ENCODE measurements at places on chromosomes 4 and X.

DNA sequence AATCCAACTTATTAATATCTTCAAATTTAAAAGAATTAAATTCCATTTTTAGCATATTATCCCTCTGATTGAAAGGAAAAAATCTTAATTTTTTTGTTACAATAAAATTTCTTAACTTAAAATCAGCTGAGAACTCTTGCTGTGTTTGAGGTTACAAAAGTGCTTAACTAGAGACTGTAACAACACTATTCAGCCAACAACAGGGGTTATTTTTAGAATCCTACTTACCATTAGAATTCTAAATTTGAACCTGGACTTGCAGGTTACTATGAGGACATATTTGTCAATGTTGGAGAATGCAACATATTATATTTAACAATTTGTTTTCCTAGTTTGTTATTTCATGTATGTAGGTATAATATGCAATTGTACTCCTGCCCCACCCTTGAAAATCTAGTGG, 238.1 kb upstream of the CXXC4 start:
- DNase-seq = no peak

GRCh38 chr4:86033171-86033570, 326.7 kb downstream of the MAPK10 start:
- peak; percentile 78 for DNase-seq

DNA sequence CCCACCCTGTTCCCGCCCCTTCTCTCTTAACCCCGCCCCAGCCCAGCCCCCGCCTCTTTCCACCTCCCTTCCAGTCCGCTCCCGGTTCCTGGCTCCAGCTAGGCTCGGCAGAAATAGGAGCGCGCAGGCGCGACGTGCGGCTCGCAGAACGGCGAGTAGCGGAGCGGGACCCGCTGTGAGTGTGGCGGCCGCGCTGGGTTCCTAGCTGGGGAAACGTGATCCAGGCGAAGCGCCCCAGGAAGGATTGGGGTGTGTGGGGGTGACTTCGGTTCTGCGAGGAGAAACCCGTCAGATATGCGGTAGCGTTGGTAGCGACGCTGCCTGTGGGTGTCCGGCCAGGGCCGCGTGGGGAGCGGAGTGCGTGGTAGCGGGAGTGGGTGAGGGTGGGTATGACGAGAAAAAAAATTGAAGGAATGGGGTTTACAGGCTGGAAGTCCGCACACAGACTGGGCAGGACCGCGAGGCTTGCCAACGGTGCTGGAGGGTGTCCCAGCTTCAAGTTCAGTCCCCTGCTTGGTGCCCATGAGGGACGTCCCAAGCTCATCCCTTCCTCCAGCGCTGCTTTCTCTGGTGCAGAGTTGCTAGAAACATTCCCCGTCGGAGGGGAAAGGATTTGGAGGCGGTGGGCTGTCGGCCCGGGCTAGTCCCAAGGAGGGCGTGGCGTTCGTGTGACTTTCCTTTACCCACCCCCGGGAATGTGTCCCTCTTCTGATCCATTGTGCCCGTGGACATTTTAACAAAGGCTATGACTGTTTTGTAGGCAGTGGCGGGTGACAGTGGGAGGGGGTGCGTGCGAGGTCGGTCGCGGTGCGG, at the start of gene PRRG1:
TSS of gene PRRG1 (plus strand) at position 144 of the 813 bp plus-strand sequence. CDS start 56,886 bp downstream, outside the sequence.
- peak; percentile 11 for DNase-seq

GRCh38 chr4:8077181-8078108, 81.2 kb downstream of the ABLIM2 start:
- DNase-seq = no peak

- DNase-seq = no peak
These were observed 19.7 kb downstream of the CYSLTR1 start for GRCh38 chrX:78307665-78308064.

DNA sequence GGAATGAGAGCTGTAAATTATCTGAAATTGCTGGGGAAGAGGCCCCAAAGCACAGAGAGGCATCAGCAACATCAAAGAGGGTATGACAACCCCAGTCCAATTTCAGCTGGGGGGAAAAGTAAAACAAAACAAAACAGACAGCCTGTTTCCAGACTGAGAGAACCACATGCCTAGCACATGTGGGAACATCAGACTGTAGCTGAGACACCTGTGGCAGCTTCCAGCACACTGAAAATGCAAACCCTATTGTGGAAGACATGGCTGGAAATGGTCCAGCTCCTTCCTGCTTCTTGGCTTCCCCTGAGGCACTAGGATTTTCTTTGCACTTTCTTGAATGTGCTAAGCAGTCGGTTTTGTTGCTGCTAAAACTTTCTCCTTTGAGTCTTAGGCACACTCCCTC, 240.9 kb upstream of the STS start:
- no peak for DNase-seq
